Left renal pelvis (tissue), 4 donors: ENCODE measurements at places on chromosomes 5 and 9. TPM values are rescaled to one million over a fixed set of nuclear protein-coding genes. Genes with fewer than 3 reads are reported as not detected.
A peak's percentile ranks its signal among the peaks of the same experiment; 100 is the strongest.

- no peak for DNase-seq
Measured at GRCh38 chr5:93519740-93520139, 61.3 kb downstream of the NR2F1-AS1 start.

DEPDC1B gene
- polyA plus RNA-seq = 29.6 TPM

- DNase-seq = peak; percentile 47
Measured at GRCh38 chr9:70639853-70640814, 225.7 kb upstream of the KLF9 start.

EGFLAM gene
- polyA plus RNA-seq = 10.6 TPM

- peak; percentile 19 for DNase-seq
Measured at GRCh38 chr9:6959270-6960000, 201.7 kb downstream of the KDM4C start.

- no peak for DNase-seq
Measured at GRCh38 chr5:68332080-68332451, 116.5 kb downstream of the PIK3R1 start.

DNA sequence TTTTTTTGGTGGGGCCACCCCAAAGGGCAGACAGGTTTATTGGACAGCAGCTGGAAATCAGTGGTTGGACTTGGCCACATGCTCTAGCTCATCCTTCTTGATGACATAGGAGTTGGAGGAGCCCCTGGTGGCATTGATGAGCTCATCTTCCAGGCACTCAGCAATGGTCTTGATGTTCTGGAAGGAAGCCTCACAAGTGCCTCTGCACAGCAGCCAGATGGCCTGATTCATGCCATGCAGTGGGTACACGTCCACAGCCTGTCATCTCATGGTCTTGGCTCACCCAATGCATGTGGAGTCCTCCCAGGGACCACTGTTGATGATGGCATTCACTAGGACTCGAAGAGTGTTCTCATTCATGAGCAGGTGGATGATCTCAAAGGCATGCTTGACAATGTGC lies 11.3 kb upstream of the RCL1 start:
- DNase-seq = no peak

MVB12B gene
- polyA plus RNA-seq = 16.3 TPM

GRCh38 chr5:55027595-55027994 lies 3.5 kb downstream of the GZMK start:
- DNase-seq = no peak

GRCh38 chr5:147819261-147819770 lies 12.2 kb downstream of the SPINK1 start:
- DNase-seq = no peak

- DNase-seq = no peak
Measured at GRCh38 chr9:120882935-120883607, 6.1 kb upstream of the PHF19 start.

GRCh38 chr9:77601476-77602099 lies 46.5 kb downstream of the GNA14 start:
- DNase-seq = no peak

GRCh38 chr9:114372921-114373448 lies 14.8 kb downstream of the AKNA start:
- no peak for DNase-seq

DNA sequence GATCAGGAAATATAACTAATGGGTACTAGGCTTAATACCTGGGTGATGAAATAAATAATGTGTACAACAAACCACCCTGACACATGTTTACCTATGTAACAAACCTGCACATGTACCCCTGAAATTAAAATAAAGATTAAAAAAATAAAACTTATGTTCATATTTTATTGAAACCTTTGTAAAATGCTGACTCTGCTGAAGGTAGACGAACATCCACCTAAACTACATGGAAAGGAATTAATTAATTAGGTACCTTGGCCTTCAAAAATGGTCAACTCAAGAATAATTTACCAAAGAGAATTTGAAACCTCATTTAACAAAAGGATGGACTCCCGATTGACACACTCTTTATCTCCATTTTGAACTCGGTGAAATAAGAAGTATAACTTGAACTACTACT lies 152.3 kb upstream of the OR13F1 start:
- DNase-seq = no peak

GRCh38 chr5:91359962-91360609 lies 23.0 kb downstream of the ARRDC3 start:
- DNase-seq = no peak

GRCh38 chr9:77210116-77210515 lies 32.8 kb downstream of the VPS13A start:
- no peak for DNase-seq

GRCh38 chr9:109439378-109440116 lies 58.6 kb downstream of the PTPN3 start:
- no peak for DNase-seq

DNA sequence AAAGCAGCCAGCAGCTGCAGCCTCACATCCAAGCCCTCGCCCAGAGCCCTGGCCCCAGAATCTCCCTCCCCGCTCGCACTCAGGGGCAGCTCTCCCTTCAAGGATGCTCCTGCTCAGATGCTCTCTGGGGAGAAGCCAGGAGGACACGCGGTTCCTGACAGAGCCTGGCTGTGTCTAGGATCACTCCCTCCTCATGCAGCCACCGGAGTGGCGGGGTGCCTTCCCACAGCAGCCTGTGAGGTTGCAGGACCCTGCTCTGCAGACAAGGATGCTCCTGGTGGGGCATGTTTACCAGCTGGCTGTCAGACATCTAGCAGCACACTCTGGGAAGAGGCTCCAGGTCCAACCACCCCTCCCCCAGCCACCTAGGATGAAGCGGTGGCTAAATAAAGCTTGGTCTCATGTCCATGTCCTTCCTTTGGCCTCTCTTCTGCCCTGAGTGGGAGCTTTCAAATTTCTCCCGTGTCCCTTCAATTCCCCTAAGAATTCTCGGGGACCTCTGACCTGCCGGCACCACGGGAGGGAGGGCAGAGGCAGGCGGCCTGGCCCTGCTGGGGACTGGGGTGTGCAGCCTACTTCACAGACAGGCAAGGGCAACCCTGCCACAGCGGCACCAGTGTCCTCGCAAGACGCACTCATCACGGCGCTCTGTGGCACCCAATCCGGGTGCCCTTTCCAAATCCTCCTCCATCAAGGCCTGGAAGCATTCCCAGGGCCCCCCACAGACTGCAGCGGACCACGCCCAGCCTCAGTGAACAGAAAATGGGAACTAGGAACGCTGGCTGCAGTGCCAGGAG lies 88.3 kb upstream of the SARDH start:
- no peak for DNase-seq

- DNase-seq = no peak
Measured at GRCh38 chr5:34722183-34722582, 66.1 kb downstream of the RAI14 start.

DNA sequence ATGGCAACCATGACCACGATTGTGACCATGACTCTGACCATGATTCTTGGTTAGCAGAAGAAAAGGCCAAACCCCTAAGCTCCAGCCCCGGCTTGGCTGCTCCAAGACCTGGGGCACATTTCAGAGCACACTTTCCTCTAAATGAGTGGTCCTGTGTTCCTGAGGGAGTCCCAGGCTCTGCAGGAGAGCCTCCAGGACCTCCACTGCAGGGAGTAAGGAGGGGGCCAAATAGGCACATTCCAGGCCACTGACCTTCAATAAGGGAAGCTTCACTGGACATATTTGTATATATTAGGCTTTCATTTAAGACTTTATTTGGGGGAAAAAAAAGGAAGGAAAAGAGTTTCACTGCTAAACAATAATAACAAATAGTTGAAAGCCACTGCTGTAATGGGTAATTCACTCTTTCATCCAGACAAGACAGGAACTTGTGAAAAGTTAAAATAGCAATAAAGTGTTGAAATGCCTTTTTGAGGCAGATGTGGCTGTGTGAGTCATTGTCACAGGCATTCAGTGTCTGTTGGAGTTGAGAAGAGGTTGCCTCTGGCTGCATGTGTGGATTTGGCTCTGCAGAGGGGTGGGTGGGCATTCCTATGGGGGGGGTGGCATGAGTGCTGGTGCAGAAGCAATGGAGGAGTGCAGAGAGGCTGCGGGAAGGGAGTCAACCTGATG lies 63.9 kb upstream of the TGFBR1 start:
- DNase-seq = no peak

DNA sequence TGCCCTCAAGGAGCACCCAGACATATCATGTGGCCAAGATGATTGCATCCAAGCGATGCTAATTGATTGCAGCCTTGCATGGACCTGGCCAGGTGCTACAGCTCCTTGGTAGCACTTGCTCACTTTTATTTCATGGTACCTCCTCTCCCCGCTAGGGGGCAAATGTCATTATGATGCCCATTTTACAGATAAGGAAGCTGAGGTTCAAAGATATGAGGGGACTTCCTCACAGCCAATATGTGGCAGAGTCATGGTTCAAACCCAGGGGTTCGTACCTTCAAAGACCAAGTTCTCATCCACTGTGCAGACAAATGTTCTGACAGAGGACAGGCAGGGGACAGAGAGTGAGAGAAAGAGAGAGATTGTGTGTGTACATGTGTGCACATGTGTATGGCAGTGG lies 21.9 kb upstream of the KCNMB1 start:
- DNase-seq = no peak

NANS gene
- polyA plus RNA-seq = 36.8 TPM

DNA sequence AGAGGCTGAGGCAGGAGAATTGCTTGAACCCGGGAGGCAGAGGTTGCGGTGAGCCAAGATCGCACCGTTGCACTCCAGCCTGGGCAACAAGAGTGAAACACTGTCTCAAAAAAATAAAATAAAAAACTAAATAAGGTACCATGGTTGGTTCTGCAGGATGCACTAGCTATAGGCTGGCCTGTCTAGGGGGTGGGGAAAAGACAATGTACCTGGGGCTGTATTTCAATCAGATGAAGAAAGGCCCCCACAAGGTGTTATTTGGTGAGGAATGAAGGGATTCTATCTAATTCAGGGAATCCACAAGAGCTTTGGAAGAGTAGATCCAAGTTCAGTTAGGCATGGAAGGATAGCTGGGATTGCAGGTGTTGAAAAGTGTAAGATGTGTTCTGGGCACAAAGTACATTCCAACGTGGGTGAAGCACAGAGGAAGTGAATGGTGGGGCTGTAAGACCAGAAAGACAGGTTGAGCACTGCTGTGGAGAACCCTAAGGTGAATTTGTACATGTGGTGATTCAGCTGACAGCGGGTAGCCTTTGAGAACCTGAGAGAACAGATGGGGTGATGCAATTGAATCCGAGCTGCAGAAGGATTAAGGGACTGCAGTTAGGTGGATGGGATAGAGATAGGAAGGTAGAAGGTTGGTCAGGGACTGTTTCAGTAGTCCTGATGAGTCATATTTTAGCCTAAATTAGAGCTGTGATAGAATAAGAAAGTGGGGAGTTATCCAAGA lies 71.8 kb downstream of the CAST start:
- no peak for DNase-seq

DNA sequence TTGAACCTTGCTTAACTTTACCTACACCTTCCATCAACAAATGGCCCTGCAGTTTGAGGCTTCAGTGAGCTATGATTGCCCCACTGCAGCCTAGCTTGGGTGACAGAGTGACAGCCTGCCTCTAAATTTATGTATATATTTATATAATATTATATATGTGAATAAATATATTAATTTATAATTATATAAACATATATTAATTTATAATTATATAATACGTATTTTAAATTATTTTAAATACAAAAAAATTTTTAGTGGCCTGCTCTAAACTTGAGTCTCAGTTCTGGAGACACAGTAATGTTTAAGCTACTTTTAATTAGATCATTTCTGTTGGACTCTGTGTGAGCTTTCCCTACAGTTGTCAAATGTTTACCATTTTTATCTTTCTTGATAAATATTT lies 9.3 kb upstream of the SHC3 start:
- no peak for DNase-seq

- DNase-seq = no peak
Measured at GRCh38 chr5:3602785-3603502, 7.3 kb downstream of the IRX1 start.

DNA sequence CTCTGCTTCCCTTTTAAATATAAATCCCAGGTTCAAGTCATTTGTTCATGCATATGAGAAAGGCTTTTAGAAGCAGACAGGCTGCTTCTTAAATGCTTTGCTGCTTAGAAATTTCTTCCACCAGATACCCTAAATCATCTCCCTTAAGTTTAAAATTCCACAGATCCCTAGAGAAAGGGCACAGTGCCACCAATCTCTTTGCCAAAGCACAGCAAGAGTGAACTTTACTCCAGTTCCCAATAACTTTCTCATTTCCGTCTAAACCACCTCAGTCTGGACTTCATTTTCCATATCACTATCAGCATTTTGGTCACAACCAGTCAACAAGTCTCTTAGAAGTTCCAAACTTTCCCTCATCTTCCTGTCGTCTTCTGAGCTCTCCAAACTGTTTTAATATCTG lies 679.8 kb upstream of the FTMT start:
- DNase-seq = no peak

DNA sequence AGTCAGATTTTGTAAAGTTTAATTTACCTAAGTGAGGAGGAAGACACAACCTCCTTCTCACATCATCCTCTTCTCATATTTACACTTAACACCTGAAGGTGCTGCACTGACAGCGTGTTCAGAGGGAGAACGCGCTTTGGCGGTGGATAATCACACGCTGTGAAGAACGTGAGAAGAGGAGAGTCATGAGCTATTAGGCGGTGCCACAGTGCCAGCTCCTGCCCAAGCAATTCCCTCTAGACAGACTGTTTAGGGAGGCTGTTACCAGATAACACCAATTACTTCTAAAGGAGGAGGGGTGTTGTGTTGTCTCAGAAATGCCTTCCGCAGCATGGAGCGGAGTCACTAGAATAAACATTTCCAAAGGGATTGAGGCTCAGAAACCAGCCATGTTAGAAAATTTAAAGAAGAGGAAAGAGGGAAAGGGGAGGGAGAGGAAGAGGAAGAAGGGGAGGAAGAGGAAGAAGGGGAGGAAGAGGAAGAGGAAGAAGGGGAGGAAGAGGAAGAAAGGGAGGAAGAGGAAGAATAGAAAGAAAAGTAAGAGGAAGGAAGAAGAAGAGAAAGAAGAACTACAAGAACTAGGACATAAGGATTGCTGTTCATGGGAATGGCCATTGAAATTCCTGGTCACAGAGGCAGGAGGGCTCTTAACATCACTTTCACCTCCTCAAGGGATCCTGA lies 37.3 kb upstream of the WWC1 start:
- DNase-seq = no peak

DNA sequence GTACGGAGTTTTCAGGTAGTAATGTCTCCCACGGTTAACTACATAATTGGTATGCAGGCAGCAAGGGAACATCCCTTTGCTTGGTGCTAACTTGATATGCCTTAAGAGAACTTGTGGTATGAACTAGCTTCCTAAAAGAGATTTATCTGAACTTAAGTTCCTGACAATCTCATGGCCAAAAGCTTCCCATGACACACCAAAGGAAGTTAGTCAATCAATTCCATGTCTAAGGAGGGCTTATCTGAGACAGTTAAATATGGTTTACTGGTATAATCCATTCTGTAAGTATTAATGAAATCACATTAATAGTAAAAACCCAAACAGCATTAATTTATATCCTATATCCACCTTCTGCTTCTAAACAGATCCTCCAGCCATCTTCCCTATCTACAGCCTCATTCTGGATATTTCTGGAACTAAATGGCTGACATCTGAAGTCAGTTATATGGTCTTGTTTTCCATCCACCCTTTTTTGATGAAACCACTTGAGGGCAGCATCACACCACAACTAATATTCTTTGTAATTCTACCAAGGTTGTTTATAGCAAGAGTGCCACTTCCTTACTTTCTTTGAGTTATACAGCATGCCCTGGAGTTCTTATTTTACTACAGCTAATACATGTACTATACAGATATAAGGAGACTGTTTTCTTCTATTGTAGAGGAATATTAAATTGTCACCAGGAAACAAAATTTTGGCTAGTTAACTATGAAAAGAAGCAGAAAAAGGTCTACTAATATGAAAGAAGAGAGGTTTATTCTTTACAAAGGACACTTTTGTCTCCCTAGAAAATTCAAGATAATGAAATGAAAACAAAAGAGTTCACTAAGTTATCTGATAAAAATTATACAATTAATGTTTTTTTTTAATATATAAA lies 34.7 kb downstream of the SHOC1 start:
- peak; percentile 47 for DNase-seq

FRMD3 gene
- 2.8 TPM for polyA plus RNA-seq

RNF183 gene
- polyA plus RNA-seq = 6.4 TPM
